ENCODE measurements at places on chromosomes 16 and 17.

DNA sequence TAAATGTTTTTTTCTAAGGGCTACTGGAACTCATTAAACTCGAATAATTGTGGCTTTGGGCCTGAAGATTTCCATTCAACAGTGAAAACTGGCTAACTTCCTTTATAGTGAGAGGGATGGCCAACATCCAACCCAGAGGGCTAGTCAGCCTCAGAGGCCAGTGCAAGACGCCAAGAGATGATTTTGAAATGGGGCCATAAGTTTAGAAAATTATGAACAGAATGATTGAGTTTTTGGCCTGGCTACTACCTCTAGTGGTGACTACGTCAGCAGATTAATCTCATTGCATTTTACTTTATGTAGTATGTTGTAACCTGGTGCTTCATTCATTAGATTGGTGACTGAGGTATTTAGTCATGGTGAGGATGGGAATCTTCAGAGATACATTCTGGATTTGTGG is 28.4 kb downstream of the HAPSTR1 start:
- no peak for DNase-seq

DNA sequence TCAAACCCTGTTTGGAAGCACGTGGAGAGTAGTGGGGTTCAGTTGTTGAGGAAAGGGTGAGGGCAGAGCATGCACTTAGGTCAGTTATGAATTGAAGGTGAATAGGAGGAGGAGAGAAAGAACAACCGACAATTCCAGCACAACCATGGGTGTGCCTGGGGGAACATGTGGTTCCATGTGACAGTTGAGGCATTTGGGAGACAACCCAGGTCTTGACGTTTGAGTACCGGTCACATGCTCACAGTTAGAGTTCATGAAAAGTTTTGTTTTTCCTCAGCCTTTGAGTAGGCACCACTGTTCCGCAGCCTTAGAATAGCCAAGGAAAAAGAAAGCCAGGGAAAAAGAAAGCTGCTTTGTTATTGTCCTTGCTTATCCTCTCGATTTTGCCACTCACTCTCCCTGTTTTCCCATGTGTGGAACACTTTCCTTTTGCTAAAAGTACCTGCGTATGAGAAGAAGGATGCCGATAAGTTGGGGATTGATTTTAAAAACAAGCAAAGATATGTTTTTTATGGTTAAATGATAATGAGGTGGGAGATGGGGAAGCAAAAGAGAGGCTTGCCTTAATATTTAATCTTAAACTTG is 25.6 kb upstream of the ABCC11 start:
- no peak for DNase-seq

GRCh38 chr16:86924537-86924936 is 346.2 kb downstream of the FOXL1 start:
- no peak for DNase-seq

- DNase-seq = no peak
These were observed 12.1 kb upstream of the FOXF1 start for GRCh38 chr16:86498155-86498670.

GRCh38 chr17:79913451-79913850 is 74.2 kb upstream of the CBX4 start:
- no peak for DNase-seq

DNA sequence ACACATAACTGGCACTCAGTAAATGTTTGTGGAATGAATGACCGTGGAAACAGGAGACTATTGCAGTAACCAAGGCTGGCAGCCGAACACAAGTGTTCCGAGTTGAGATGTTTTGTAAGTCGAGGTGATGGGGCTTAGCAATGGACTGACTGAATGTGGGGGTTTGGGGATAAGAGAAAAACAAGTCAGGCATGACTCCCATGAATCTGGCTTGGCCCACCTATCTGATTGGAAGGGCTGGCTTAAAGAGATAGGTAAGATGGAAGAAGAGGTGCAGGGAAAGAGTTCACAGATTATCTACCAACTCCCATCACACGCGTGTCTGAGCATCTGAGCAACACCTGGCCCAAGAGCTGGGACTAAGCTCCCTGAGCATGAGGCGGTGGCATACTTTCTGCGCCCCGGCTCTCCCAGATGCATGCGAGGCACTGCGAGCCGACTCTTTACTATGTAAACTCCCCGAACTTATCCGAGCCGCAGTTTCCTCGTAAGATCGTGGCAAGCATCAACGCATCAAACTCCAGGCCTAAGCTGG is 539 bp downstream of the IFT20 start:
- no peak for DNase-seq

DNA sequence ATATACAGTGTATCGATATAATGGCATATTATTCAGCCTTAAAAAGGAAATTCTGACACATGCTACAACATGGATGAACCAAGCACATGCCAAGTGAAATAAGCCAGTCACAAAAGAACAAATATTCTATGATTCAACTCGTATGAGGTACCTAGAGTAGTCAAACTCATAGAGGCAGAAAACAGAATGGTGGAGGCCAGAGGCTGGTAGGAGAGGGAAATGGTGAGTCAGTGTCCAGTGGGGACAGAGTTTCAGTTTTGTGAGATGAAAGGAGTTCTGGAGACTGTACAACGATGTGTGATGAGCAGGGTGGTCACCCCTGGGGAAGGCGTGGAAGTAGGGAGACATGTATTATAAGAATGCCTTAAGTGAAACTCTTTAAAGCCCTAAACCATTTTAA is 39.9 kb downstream of the RNF157 start:
- no peak for DNase-seq

DNA sequence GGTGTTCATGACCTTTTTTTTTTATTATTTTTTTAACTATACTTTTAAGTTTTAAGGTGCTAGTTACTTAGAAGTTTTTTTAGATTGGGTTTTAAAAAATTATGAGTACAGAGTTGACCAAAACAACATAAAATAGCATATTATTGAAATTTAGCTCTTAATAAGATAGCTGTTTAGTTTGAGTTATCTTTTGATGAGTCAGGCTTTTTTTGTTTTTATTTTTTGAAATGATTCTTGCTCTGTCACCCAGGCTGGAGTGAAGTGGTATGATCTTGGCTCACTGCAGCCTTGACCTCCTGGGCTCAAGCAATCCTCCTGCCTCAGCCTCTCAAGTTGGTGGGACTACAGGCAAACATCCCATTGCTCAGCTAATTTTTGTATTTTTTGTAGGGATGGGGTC is 13.6 kb downstream of the ZNF750 start:
- DNase-seq = no peak

GRCh38 chr16:57627184-57627871 is 1.1 kb upstream of the ADGRG1 start:
- DNase-seq = peak; percentile 7

DNA sequence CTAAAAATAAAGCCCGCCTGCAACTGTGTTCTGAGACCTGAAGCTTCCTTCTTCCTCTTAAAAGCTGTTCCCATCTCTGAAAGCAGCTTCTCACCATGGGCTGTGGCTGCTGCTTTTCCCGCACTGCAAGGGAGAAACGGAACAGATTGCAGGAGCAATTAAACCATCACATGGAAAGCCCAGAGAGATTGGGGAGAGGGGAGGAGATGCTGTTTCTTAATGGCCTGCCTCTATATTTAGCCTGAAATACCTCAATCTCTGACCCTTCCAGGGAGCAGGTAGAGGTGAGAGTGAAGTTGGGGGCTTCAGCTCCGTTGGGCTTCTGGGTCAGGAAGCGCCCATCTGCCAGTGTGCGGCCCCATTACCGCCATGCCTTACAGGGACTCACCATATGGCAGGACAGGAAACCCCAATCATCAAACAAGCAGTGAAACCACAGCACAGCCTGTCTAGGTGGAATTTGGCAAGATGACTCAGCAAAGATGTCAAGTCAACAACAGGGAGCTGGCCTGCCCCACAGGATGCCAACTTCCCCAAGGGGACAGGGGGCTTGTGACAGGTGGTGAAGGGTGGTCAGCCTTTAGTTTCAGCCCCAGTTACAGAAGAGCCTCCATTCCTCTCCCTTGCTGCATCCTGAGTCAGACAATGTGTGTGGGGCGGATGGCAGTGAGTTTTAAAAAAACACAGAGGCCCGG is 286.6 kb upstream of the CCL2 start:
- peak; percentile 7 for DNase-seq

DNA sequence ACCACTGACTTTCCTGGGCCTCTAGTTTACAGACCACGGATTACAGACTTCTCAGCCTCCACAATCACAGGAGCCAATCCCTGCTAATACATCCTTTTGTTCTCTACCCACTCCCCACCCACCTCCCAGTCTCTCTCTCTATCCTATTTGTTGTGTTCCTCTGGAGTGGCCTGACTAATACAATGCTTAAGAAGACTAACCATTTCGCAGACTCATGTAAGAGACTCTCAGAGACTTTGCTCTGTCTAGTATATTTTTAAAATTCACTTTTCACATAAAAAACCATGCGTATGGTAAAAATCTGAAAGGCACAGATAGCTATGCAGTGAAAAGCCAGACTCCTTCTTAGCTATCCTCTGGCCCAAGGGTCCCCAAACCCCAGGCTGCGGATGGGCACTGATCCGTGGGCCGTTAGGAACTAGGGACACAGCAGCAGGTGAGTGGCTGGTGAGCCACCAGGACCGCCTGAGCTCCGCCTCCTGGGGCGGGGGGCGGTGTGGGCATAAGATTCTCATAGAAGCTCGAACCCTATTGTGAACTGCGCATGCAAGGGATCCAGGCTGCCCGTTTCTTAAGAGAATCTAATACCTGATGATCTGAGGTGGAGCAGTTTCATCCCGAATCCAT is 7.6 kb downstream of the PIK3R6 start:
- no peak for DNase-seq

DNA sequence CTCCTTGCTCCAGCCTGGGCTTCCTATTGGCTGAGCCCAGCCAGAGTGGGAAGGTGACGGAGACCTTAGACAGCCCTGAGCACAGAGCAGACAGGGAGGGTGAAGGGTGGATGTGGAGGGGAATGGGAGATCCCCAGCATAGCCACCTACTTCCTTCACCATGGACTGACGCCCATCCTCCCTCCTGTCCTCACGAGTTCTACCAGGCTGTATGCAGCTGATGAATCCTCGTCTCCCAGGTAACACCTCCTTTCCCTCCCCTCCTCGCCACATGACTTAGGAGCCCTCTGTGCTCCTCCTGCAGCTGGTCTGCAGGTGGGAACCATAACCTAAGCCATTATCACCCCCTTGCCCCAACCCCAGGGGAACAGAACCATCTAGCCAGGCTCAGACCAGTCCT is 9.0 kb upstream of the CRHR1 start:
- DNase-seq = no peak

DNA sequence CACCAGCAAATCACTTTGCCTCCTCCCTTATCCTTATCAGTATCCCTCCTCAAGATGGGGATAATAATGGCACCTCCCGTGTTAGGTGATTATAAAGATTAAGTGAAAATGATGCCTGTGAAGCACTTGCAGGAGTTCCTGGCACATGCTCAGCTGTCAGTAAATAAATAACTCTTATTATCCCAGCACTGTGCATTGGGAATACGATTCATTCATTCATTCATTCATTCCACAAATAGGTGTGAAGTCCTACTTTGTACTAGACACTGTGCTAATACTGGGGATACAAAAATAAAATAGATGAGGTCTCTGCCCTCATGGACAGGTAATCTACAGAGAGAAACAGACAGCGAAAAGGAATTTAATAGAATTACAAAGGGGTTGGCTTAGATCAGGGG is 2.0 kb downstream of the XYLT2 start:
- DNase-seq = no peak

DNA sequence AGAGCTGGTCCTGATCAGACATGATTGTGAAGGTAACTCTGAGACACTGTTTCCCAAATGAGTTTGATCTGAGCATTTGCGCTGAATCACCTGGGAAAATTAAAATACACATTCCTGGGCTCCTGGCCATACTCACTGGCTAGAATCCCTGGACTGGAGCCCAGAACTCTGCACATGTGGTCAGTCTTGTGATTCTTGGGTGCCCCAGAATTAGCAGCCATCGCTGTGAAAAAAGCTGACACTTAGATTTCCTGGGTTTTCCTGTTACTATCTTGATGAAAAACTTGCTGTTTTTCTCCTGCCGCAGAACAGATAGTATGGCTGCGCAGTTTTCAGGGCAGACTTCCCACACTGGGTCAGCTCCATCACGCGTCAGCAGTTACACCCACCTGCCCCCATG is 24.6 kb downstream of the NECAB2 start:
- peak; percentile 35 for DNase-seq

- no peak for DNase-seq
These were observed 52.6 kb downstream of the PGS1 start for GRCh38 chr17:78430892-78431691.

DNA sequence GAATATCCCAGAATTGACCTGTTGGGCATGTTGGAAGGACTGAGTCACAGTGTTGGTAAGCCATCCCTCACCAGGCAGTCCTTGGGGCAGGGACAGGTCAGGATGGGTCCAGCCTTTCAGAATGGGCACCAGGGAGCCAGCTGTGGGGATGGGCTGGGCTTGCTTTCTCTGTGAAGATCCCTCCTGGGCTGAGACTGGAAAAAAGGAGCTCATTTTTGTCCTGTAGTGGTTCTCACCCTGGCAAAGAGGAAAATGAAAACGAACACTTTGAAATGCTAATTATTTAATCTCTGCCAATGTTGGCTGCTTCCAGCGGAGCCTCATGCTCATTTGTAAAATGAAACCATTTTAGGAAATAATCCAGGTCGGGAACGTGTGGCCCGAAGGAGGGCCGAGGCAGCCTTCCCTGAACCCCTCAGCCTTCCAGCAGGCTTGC is 237.5 kb upstream of the SALL1 start:
- no peak for DNase-seq

DNA sequence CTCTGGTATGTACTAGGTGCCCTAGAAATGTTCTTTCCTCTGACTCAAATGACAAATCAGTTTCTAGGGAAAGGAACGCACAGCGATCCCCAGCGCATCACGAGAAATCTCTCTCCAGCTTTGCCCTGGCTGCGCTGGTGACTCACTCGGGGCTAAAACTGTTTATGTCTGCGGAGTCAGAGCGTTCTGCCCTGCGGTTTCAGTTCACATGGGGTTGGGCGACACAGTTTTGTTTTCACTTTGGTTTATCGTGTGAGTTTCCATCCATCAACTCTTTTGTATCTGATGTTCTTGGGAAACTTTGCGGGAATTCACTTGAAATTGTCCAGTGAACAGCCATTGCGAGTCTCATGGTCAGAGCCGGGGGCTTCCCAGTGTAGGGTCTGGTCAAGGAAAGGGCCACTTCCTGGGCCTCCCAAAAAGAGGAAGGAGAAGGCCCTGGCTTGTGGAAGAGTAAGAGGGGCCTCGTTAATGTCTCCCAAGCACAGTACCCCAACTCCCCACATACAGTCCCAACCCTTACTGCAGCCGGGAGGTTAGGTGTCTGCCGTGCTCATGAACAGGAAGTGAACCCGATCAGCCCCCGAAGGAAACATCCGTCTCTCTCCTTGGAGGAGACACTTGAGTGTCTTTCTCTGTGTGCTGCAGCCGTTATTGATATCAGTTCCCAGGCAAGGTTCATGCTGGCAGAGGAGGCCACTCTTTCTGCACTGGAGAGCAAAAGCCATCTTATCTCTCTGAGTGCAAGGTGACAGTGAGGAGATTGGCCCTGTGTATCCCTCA is 643.2 kb downstream of the WWOX start:
- DNase-seq = peak; percentile 59

DNA sequence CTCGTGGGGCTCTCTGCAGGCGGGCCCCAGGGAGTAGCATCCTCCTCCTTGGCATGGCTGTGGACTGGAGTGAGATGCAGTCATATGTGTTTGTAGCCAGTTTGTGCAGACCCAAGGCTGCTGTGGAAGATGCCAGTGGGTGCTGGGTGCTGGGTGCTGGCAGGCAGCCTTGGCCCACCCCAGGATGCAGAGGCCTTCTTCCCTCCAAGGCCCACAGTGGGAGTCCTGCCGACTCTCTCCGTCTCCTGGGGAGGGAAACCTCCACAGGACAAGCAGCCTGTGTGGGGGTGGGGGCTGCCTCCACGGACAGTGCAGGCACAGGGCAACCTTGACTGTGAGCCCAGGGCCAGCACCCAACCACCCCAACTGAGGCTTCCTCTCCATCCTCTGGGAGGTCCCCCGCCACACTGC is 13.8 kb upstream of the TMEM92 start:
- DNase-seq = no peak

- DNase-seq = no peak
These were observed 9.6 kb upstream of the ZFHX3 start for GRCh38 chr16:73057291-73058210.

All from OCI-M1 (cell line).